ENCODE measurements at places on chromosomes 2 and 18.

DNA sequence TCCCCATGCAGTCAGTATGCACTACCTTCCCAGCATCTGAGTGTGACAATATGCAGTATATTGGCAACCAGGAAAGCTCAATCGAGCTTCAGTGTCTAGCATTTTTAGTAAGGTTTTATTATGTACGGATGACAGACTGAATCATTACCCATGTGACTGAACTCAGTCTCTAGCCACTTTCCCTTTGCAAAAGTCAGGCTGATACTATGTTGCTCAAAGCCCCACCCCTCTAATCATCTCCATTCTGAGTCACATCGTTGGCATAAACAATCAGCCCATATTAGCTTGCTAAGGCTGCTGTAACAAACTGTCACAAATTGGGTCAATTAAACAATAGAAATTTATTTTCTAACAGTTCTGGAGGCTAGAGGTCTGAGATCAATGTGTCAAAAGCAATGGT lies 25.8 kb upstream of the SRD5A2 start:
- no peak for DNase-seq

DNA sequence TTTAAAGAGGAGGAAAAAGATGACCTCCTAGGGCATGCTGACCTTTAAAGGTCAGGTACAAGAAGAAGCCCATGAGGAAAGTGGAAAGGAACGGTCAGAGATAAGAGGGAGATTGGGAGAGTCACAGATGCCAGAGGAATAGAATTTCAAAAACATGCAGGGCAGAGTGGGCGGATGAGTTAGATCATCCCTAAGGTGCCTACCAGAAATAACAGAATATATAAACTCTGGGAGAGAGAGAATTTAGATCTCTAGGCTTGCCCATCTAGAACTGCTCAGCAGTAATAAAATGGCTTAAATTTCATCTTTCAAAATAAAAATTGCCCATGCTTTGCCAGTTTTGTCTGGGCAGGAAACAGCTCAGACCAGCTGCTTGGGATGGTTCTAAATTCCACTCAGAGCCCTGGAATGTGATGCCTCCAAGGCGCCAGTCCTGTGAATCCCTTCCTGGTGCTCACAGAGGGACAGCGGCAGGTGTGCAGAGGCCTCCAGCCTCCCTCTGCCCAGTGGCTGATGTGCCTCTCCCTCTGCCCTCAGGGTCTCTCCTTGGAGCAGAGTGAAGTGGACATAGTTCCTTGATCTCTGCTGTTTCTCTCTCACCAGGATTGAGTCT lies 130.9 kb downstream of the ANTXR1 start:
- DNase-seq = no peak

DNA sequence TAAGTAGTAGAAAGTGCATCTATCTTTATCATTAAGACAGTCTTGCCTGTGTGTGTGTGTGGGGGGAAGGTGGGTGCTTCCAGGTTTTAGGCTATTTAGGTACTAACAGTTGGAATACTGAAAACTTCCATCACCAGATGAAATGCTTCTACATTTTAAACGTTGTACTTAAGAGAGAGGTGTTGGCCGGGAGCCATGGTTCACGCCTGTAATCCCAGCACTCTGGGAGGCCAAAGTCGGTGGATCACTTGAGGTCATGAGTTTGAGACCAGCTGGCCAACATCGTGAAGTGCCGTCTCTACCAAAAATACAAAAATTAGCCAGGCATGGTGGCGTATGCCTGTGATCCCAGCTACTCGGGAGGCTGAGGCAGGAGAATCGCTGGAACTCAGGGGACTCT lies 4.0 kb downstream of the NETO1 start:
- DNase-seq = no peak

GRCh38 chr2:191316246-191316994 lies 71.2 kb downstream of the MYO1B start:
- DNase-seq = no peak

DNA sequence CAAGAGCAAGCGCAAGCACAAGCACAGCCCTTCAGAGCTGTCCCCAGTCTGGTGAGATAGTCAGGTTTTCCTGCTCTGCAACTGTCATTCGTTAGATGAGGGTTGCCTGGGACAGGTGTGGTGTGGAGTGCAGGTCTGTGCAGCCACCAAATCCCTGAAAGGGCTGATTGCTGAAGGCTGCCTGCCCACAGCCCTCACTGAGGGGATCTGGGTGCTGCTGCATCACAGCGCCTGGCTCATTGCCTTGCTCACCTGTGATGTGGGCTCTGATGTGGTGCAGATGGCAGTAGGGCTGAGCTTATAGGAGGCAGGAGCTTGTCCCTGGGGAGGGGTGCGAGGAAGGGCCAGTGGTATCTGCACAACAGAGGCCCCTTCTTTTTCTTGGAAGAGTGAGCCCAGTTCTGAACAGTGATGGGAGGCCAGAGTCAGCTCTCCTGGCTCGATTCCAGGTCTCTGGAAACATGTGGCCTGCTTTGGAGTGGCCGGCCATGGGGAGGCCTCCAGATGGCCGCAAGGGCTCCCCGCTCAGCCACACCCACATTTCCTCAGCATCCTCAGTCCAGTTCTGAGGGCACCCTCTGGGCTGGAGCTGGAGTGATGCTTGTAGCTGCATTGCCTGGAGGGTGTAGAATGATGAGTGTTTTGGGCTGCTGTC lies 11.4 kb downstream of the UBE2F start:
- no peak for DNase-seq

- DNase-seq = no peak
Observed at GRCh38 chr18:44855681-44856080, 175.0 kb downstream of the SETBP1 start.

DNA sequence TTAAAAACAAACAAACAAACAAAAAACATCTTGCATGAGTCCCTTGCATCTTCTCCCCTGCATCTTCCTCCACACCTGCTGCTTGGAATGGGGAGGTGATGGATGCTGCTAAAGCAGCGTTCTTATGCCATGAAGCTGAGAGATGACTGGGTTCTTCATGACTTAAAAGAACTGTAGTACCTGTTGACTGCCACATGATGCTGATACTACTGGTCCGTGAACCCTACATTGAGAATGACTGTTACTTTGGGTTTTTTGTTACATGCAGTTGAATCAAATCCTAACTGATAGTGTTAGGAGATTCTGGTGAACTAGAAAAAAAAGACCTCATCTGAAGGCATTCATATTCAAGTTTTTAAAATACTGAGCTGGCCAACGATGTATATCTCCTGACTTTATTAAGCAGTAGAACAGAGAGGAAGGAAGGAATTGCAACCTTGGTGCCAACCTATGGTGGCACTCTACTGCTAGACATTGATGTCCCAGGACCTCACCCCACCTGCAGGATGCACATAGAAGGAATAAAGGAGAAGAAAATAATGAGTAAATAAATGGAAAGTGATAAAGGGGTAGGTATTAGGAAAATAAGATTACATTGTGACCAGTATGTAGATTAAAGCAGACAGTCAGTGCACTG lies 63.2 kb upstream of the SPAG16 start:
- DNase-seq = no peak

DNA sequence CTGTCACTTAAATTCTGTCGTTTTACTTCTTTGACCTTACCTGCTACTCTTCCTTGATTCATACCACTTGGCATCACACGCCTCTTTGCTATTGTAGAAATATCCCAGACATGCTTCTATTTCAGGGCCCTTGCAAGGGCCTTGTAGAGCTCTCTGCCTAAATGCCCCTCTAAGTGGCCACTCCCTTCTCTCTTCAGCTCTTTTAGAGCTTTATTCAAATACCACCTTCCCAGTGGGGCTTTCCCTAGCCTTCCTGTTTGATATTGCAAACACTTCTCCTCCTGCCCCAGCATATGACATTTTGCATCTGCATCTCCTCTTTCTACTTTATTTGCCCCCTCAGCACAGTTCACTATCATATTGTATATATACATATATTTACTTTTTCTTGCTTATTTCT lies 54.0 kb downstream of the PELI1 start:
- DNase-seq = no peak

DNA sequence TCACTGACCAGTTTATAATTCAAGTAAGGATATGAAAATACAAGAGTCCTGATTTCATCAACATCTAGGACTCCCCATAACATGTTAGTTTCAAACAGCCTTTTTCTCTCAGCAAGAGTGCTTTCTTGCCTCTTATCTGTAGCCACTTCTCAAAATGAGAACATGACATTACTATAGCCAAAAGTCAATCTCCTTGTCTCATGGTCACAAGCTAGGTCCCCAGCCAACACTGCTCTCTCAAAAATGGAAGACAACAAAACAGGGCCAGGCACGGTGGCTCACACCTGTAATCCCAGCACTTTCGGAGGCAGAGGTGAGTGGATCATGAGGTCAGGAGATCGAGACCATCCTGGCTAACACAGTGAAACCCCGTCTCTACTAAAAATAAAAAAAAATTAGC lies 15.8 kb downstream of the CLASP1 start:
- no peak for DNase-seq

- DNase-seq = no peak
Observed at GRCh38 chr2:55550368-55551102, 31.0 kb downstream of the CFAP36 start.

DNA sequence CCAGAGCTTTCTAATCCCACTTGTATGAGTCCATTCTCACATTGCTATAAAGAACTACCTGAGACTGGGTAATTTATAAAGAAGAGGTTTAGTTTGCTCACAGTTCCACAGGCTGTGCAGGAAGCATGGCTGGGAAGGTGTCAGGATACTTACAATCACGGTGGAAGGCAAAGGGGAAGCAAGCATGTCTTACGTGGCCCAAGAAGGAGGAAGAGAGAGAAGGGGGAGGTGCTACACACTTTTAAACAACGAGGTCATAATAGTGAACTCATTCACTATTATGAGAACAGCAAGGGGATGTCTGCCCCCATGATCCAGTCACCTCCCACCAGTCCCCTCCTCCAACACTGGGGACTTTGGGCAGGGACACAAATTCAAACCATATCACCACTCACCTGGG lies 67.8 kb downstream of the TTC32 start:
- no peak for DNase-seq

- no peak for DNase-seq
Observed at GRCh38 chr2:50614056-50614455, 417.9 kb downstream of the NRXN1 start.

All from renal cortex interstitium (tissue), 15 donors.